Thoracic aorta (tissue), 2 donors: ENCODE measurements at places on chromosomes 13 and 19.
A peak's percentile ranks its signal among the peaks of the same experiment; 100 is the strongest.

DNA sequence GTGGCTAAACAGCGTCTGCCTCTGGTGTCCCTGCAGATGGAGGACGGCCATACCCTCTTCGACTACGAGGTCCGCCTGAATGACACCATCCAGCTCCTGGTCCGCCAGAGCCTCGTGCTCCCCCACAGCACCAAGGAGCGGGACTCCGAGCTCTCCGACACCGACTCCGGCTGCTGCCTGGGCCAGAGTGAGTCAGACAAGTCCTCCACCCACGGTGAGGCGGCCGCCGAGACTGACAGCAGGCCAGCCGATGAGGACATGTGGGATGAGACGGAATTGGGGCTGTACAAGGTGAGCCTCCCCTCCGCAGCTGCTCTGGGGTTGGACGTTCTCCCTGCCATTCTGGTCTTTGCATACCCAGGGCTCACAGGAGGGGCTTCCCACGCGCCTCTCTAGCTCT, 19.9 kb downstream of the UHRF1 start:
- DNase-seq: no peak

DNA sequence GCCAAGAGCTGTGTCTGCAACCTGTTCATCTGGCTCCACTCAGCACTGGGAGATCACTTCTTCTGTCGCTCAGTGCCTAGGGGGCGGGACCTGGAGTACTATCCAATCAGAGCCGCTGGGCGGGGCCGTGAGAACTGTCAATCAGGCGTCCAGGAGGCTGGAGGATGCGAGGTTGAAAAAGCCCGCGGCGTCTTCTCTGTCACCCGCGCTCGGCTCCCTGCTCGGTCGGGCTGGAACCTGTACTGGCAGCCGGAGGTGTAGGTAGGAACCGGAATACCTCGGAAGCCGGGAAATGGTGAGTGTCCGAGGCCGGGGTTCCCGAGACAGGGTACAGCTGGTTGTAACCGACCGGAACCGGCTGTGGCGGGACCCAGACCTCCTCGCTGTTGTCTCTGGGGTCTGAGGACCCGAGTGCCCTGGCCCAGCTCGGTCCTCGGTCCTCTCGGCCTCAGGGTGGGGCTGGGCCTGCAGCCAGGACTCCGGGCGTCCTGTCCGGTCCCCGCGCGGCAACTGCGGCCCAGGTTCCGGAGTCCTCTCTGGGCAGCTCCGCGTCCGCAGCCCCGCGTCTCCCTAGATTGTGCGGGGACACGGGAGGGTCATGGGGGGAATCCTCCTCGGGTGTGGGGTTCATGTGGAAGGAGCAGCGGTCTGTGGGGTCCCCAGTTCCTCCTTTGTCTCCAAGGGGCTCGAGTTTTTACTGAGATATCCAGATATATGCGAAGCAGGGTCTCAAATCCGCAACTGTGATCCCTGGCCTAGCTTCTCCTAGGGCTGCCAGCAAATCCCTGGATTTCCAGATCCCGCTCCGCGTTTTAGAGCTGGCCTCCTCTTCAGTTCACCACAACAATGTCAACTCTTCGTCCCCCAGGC, 42.6 kb downstream of the ZNF627 start:
- DNase-seq: peak; percentile 92

GRCh38 chr19:6772028-6772865, at the start of gene VAV1:
TSS of gene VAV1 (plus strand) at chr19:6772708. CDS start at chr19:6772808, 100 bp downstream.
- DNase-seq: no peak

GRCh38 chr13:72170571-72170970, 303.6 kb upstream of the DACH1 start:
- DNase-seq: no peak

GRCh38 chr19:41195675-41196497, 2.9 kb downstream of the CYP2S1 start:
- DNase-seq: no peak

GRCh38 chr19:19502808-19503602, 12.3 kb downstream of the TSSK6 start:
- no peak for DNase-seq

- peak; percentile 68 for DNase-seq
Observed at GRCh38 chr19:47428177-47428894, 9.0 kb upstream of the MEIS3 start.

- DNase-seq: no peak
Observed at GRCh38 chr13:65943024-65943423, 1287.1 kb downstream of the PCDH9 start.

- no peak for DNase-seq
Observed at GRCh38 chr19:1841209-1841924, 6.9 kb downstream of the REXO1 start.

DNA sequence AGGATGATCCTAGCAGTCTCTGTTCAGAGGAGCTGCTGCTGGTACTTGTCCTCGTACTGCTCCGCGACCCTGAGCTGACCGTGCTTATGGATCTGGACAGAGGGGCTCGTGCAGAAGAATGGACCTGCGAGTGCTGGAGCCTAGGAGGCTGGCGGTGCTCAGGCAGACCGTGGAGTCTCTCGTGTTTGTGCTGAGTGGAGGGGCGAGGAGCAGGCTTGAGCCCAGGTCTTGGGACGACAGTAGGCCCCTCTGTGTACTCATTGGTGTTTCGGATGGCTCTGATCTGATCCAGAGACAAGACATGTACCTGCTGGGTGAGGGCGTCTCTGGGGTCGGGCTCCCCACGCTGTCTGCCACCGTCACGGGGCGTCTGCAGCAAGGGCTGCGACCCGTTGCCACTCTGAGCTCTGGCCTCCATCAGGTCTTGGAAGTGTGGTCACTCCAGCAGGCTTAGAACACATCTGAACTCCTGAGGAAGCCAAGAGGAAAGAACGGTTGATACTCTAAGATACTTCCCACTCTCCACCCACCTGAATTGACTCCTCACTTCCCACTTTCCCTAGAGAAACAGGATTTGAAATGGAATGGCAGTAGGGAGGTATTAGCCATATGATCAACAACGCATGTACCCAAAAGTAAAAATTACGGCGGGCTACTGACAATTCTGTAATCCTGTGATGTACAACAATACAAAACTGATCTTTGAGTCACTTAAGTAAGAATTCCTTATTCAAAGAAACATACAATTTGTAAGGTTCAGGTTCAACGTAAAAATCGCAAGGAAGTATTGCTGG, 3.4 kb downstream of the SPRY2 start:
- no peak for DNase-seq

DNA sequence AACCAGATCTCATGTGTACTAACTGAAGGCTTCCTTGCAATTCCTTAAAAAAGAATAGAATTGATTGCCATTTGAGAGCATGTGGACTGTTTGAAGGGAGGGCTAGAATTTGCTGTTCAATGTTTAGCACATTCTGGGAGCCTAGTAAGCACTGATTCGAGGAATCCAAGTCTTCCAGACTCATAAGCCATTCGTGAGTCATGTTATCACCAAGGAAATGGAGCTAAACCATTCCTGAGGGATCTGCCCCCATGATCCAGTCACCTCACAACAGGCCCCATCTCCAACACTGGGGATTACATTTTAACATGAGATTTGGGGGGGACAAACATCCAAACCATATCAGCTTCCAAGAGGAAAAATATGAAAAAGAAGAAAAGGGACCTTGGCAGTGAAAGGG, 276.4 kb downstream of the KCNRG start:
- no peak for DNase-seq

- DNase-seq: no peak
Observed at GRCh38 chr13:80726868-80727267, 385.9 kb upstream of the SPRY2 start.

DNA sequence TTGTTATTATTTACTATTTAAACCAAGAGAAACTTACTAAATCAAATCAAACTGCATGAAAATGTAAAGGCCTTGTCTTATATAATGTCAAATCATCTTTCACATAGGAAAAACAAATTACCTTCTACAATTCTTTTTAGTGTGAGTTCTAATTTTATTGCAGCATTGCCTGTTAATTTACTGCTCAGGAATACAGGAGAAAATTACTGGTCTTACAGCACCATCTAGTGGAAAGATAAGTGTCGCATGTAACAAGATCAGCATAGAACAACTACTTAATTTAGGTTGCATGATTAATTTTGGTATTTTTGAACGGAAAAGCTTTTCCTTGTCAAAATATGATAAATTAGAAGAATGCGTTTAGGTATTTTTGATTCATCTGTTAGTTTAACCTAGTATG, 502.7 kb downstream of the UQCRFS1 start:
- no peak for DNase-seq

DNA sequence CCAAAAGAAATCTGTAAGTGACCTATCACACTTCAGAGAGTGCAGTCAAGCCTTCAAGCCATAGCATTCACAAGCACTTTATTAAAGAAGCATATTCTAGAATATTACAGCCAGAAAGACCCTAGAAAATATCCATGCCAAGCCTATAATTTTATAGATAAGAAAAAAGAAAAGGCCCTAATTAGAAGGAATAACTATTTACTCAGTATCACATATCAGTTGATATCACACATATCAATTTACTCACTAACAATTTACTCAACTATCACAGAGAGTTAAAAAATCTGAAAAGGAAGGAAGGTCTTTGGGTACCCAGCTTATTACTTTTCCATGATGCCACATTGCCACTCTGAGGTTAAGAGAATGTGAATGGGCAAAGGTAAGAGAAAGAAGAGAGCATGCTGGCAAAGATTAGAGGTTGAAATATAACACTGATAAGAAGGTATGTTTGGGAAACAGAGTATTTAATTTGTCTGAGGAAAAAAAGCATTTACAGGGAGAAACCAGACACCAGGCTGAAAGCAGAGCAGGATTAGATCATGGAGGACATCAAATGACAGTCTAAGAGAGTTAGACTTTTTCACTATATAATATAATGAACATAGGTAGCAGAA, 186.2 kb downstream of the VWA8 start:
- DNase-seq: no peak

GRCh38 chr19:38690832-38691231, 43.4 kb downstream of the ACTN4 start:
- no peak for DNase-seq

GRCh38 chr19:29517412-29517811, 8.4 kb upstream of the VSTM2B start:
- no peak for DNase-seq

DNA sequence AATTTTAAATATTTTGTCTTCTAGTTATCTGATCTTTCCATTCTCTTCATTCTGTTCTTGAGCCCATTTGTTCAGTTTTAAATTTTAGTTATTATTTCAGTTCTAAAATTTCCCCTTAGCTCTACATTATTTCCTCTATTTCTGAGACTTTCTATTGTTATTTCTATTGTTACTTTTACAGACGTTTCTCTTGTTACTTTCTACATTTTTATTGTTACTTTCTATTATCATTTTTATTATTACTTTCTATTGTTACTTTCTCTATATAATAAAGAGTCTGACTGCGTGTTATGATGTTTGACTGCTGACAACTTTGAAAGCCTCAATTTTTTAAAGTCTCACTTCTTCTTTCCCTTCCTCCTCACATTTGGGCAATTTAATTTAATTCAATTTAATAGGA, 915.7 kb upstream of the PCDH20 start:
- DNase-seq: no peak

DNA sequence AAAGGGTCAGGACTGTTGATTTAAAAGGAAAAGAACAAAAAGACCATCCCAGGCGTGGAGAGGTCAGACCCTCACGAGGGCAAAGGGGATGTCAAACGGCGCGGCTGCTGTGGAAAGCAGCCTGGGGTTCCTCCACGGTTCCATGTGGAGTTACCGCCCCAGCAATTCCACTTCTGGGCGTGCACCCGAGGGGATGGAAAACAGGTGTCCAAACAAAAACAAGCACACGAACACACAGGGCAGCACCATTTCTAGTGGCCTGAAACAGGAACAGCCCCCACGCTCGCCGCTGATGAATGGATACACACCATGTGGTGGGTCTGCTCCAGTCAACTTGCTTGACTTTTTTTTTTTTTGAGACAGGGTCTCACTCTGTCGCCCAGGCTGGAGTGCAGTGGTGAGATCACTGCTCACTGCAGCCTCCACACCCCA, 11.2 kb downstream of the AP3D1 start:
- DNase-seq: no peak

- no peak for DNase-seq
Observed at GRCh38 chr19:13130886-13131490, 12.9 kb downstream of the NACC1 start.

GRCh38 chr13:20016649-20017364, 58.3 kb downstream of the ZMYM2 start:
- DNase-seq: no peak

DNA sequence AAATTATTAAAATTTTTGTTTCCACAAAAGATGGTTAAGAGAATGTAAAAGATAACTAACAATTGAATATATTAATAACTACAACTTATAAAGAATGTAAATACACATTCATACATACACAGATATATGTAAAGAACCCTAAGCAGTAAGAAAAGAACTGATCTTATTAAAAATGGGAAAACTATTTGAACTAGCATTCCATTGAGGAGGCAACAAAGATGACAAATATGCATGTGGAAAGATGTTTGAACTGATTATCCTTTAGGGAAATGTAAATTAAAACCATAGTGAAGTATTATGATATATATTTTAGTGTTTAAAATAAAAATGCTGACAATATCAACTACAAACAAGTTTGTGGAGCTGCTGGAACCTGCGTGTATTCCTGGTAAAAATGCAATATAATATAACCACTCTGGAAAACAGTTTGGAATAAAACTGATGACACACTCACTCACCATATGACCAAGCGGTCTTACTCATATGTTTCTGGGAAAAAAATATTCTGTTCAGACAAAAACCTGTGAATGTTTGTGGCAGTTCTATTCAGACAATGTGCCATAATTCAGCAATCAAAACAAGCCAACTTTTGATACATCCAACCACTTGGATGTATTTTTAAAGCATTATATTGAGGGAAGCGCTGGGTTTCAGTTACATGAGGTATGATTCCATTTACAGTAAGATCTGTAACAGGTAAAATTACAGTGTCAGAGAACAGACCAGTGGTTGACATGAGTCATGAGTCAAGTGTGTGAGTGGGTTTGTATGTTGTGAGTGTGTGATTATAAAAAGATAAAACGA, 694.4 kb upstream of the SLITRK5 start:
- DNase-seq: no peak

DNA sequence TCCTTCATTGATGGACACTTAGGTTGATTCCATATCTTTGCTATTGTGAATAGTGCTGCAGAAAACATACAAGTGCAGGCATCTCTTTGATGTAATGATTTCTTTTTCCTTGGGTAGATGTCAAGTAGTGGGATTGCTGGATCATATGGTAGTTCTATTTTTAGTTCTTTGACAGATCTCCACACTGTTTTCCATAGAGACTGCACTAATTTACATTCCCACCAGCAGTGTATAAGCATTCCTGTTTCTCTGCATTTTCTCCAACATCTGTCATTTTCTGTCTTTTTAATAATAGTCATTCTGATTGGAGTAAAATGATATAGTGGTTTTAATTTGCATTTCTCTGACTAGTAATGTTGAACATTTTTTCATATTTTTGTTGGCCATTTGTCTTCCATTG, 116.7 kb downstream of the LMO7 start:
- DNase-seq: no peak

- DNase-seq: no peak
Observed at GRCh38 chr19:34188408-34188807, 16.1 kb downstream of the LSM14A start.

DNA sequence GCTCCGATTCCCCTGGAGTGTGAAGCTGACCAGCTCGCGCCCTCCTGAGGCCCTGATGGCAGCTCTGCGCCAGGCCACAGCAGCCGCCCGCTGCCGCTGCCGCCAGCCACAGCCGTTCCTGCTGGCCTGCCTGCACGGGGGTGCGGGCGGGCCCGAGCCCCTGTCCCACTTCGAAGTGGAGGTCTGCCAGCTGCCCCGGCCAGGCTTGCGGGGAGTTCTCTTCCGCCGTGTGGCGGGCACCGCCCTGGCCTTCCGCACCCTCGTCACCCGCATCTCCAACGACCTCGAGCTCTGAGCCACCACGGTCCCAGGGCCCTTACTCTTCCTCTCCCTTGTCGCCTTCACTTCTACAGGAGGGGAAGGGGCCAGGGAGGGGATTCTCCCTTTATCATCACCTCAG, 20.3 kb downstream of the CKM start:
- no peak for DNase-seq

GRCh38 chr13:22487932-22488331, 692.8 kb upstream of the SGCG start:
- DNase-seq: no peak
